ENCODE measurements at places on chromosomes 4 and X.

DNA sequence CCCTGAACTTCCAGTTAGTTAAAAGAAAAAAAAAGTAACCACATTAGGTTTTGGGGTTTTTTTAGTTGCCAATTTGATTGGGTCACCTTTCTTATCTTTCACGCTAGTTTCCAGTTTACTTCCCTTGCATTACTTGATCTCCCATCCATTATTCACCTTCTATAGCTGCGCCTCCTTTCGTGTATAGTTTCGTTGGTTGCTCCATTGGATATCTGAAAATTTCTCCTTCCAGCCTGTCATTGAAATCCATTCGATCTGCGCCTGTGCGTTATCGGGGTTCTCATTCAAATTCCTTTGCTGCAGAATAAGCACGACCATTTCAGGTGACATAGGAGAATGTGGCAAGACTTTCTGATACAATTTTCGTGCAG lies 764 bp downstream of the TRAPPC11 start:
- no peak for DNase-seq

GRCh38 chr4:16686195-16686594 lies 212.2 kb downstream of the LDB2 start:
- no peak for DNase-seq

DNA sequence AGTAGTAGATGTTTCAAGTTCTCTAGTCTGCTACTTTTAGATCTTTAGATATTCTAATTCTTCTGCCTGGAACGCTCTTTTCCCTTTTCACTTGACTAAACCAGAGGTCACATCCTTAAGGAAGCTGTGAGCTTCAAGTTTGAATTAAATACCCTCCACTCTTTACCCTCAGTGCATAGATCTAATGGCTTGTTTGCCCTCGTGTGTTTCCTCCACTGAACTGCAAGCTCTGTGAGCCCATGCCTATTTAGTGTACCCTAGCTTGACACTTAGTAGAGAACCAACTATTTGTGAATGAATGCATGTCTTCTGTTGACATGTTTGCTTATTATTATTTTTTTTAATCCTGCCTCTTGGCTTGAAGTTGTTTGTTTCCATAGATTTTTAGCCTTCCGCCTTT lies 138.3 kb downstream of the PDE5A start:
- no peak for DNase-seq

DNA sequence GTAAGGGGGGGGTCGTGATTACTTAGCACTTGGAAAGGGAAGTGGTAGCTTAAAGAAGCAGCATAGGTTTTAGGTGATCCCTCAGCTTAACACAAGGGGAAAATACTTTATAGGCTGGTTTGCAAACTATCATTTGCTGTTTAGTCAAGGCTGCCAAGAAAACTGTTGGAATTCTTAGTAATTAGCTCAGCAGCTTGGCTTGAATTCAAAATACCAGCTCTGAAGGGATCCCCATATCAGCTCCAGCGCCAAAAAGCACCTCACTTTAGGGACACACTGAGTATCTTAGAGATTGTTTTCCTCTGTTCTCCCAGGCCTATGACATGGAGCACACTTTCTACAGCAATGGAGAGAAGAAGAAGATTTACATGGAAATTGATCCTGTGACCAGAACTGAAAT lies 8.8 kb downstream of the TNMD start:
- no peak for DNase-seq

- DNase-seq: no peak
These were observed 14.0 kb upstream of the TTC29 start for GRCh38 chr4:146959692-146960091.

GRCh38 chrX:70219938-70220764 lies 14.3 kb upstream of the AWAT1 start:
- no peak for DNase-seq

DNA sequence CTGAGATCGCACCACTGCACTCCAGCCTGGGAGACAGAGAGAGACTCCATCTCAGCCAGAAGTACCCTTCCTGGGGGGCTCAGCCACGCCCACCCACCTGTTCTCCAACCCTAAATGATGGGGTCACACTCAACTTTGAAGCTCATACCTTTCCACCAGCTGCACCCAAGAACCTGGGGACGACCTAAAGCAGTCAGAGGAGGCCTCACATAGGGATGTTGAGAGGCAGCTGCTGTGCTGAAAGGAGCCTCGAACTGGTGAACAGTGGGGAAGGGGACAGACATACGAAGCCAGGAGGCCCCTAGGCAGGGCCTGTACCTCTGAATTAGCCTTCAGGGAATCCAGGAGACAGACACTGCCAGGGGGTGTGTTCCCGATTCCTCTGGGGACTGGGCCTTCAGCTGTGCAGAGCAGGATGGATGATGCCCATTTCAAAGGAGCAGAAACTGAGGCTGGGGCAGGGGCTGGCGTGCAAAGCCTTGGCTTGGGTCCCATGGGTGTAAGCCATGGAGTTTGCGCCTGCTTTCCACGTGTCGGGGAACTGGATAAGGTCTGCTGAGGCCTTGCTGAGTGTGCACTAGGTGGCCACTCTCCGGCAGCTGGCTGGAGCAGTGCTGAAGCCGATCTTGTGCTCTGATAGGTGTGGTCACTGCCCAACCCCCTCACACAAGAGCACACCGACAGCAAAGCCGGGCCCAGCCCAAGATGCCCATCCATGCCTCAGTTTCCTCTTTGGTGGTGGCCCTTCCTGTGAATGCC lies 130.8 kb downstream of the CPZ start:
- DNase-seq: no peak

GRCh38 chrX:13587786-13588477 lies 18.5 kb downstream of the EGFL6 start:
- no peak for DNase-seq

DNA sequence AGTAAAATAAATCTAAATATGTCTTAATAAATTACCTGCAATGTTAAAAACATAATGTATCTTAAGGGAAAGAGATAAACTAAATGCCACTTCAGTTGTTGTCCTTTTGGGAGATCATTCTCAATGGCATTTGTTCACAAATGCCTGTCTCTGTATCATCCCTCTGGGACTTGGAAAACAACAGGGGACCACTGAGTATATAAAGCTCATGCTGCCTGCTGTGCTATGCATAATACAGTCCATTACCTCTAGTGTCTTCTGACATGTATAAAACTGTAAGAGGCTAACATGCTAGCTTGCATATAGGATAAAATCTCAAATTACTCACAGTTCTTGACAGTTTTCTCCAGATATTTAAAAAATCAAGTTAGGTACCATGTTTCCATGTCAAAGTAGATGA lies 503.9 kb downstream of the PDHA2 start:
- DNase-seq: no peak

- DNase-seq: no peak
These were observed 41.4 kb downstream of the SOD3 start for GRCh38 chr4:24836661-24837242.

- DNase-seq: no peak
These were observed 94.2 kb downstream of the CDS1 start for GRCh38 chr4:84677093-84677492.
